Subcutaneous adipose tissue (tissue), 4 donors: ENCODE measurements at places on chromosomes 4 and X. TPM values are rescaled to one million over a fixed set of nuclear protein-coding genes. Genes with fewer than 3 reads are reported as not detected.

The BCLAF3 gene
- total RNA-seq: 19.7 TPM

The CENPVL1 gene
- not detected for total RNA-seq

The ZNF141 gene
- total RNA-seq: 32.4 TPM

The MND1 gene
- 1.9 TPM for total RNA-seq

The GPRASP3 gene
- total RNA-seq: 2.0 TPM

The DIAPH2 gene
- total RNA-seq: 84.6 TPM

The GUCY1A1 gene
- total RNA-seq: 10.4 TPM

The GLUD2 gene
- total RNA-seq: 6.5 TPM

The ITIH6 gene
- total RNA-seq: not detected
